Activated CD4-positive, alpha-beta T cell treated with anti-CD3 and anti-CD28 coated beads, Interleukin-2, amount 50 U/mL, for 48 hours (primary cell): ENCODE measurements at places on chromosomes 12 and 14.

GRCh38 chr12:26740991-26741390 lies 92.0 kb downstream of the ITPR2 start:
- no peak for DNase-seq

DNA sequence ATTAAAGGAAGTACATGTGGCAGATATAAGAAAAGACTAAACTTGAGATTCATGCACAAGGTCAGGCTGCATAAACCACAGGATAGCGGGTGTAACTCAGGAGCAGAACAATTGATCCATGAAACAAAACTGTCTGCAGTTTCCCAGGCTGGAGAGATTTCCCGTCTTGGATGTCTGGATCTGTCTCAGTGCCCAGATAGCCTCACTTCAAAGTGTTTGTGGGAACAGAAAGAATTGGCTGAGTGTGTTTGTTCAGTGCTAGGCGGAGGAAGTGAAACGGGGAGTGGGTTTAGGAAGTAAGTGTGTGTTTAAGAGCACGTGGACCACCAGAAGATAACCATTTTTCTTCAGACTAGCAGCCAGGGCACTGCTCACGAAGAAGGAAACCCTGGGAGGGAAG lies 1.4 kb upstream of the RNASE10 start:
- DNase-seq: no peak

GRCh38 chr14:98926146-98926545 lies 345.9 kb downstream of the BCL11B start:
- DNase-seq: peak; percentile 23

DNA sequence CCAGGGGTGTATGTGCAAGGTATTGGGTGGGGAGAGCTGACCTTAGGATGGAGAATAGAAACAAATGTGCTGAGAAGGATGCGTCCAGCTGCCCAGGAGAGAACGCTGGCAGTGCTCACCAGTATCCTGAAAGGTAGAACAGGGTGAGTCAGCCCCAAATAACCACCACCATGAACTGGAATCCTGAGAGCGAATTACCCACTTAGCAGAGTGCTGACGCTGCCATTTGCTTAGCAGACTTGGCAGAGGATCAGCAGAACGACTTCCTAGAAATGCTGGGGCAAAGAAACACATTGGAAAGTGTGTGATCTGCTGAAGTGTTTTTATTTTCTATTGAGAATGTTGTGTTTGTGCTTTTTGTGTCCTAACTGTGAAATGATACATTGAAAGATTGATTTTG lies 213.6 kb downstream of the ADGRD1 start:
- no peak for DNase-seq

- no peak for DNase-seq
Observed at GRCh38 chr12:65536876-65537681, 258.6 kb downstream of the MSRB3 start.

DNA sequence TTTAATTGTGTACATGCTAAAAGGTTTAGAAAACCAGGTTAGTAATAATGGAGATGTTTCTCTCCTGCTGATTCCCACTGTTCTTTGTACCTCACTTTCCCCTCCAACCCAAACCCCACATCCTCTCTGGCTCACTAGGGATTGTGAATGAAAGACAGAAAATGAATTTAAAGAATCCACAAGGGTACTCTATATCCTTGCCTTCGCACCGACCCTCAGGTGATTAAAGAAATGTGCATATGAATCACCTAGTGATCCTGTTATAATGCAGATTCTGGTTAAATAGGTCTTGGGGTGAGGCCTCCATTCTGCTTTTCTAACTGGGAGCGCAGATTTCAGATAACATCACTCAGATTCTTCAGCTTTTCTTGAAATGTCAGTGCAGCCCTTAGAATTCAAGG lies 84.3 kb upstream of the OTX2 start:
- DNase-seq: no peak

GRCh38 chr12:12683136-12683697 lies 12.8 kb downstream of the GPR19 start:
- DNase-seq: no peak

DNA sequence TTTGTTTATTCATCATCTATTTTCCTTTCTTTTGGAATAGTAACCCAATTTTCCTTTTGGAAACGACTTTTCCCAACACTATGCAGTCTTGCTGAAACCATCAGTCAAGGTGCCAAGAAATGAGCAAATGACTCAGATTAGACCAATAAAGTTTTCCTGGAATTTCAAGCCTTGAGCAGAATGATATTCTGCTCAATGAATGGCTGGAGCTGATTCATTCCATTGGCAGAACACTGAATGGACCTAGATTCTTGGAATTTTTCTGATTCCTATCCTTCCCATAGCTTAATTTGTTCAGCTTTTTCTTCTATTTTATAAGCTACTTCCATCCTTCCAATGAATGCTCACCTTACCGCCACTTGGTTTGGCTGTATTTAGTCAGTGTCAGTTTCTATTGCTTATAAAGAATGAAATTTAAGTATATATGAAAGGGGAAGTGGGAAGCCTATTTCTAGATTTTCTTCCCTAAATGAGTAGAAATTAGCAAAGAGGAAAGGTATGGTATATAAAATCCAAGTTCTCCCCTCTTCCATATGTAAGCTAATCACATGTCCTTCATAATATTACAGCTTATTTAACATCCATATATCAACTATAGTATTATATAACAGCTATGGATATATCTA lies 89.0 kb downstream of the C14orf39 start:
- DNase-seq: no peak

DNA sequence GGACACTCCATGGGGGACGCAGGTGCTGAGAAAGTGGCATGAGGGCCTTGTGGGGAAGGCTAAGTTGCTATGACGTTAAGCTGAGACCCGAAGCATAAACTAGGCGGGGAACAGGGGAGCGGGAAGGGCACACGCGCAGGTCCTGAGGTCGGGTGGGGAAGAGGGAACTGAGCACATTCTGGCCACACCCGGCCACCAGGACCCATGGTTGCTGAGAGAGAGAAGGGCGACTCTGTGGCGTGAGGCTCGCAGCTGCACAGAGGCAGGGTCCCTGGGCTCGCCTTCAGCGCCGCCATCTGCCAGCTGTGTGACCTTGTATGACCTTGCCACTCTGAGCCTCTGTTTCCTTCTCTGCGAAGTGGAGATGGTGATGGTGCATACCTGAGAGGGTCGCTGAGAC lies 182.5 kb downstream of the PHETA1 start:
- no peak for DNase-seq

DNA sequence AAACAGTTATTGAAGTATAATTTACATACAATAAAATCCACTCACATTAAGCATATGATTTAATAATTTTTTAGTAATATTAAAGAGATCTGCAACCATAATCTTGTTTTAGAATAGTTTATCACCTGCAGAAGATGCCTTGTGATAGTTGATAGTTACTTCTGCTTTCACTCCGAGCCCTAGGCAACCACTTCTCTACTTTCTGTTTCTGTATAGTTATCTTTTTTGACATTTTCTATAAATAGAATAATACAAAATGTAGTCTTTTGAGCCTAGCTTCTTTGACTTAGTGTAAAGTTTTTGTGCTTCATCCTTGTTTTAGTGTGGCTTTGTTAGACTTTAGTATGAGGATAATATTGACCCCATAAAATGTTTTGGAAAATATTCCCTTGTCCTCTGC lies 111.0 kb downstream of the MNAT1 start:
- DNase-seq: no peak

GRCh38 chr12:28374556-28374955 lies 184.3 kb downstream of the CCDC91 start:
- DNase-seq: no peak

GRCh38 chr12:60501124-60501729 lies 905.4 kb downstream of the SLC16A7 start:
- no peak for DNase-seq

DNA sequence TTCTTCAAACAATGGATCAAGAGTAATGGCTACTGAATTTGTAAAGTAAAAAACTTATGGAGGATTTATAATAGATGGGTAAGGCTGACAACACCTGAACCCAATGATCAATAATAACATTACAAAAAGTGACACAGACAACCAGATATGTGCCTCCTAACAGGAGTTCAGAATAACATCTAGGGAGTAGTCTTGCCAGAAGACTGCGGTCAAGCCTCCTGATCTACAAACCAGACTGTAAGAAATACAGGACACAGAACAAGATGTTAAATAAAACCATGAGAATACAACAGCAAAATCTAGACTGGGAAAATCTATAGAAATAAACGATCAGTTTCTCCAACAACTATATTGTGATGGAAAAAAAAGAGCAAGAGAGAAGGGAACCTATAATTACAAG lies 262.6 kb upstream of the TMTC1 start:
- DNase-seq: no peak

DNA sequence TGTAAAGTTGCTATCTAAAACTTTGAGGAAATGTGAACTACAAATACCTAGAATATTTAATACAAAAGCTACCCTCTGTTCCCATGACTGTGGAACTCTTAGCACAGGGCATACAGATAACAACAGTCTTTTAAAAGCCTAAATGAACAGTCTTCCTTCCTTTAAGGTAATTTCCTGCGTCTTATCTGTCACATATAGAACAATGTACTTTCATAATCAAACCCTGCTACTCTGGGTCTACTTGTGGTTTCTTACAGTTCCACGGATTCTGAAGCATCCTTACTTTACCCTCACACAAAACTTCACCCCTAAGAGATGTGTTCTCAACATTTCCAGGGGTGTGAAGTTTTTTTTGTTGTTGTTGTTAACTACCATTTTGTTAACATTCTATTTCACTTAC lies 5.1 kb downstream of the PKP2 start:
- DNase-seq: no peak

GRCh38 chr12:93894391-93895088 lies 217.4 kb downstream of the CRADD start:
- DNase-seq: no peak

DNA sequence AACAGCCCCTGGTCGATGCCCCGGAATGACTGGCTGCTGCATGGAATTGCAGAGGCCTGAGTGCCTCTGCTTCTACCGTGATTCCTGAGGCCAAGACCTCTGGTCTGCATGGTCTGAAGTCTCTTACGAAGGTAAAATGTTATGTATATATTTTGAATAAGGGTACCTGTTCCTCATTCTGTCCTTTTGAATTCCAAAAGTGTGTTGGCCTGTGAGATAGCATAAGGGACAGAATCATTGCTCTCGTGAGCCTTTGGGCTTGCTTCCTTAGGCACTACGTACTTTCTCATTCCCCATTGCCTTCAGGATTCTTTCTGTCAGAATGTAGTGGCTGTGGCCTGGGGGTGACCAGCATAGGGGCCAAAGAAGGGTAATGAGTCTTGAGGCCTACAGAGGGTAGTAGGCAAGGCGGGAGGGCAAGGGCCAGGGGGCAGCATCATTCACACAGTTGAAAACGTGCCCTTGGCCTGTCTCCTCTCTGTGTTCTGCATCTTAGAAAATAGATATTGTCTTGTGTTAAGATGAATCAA lies 19.5 kb downstream of the TRAF3 start:
- no peak for DNase-seq

DNA sequence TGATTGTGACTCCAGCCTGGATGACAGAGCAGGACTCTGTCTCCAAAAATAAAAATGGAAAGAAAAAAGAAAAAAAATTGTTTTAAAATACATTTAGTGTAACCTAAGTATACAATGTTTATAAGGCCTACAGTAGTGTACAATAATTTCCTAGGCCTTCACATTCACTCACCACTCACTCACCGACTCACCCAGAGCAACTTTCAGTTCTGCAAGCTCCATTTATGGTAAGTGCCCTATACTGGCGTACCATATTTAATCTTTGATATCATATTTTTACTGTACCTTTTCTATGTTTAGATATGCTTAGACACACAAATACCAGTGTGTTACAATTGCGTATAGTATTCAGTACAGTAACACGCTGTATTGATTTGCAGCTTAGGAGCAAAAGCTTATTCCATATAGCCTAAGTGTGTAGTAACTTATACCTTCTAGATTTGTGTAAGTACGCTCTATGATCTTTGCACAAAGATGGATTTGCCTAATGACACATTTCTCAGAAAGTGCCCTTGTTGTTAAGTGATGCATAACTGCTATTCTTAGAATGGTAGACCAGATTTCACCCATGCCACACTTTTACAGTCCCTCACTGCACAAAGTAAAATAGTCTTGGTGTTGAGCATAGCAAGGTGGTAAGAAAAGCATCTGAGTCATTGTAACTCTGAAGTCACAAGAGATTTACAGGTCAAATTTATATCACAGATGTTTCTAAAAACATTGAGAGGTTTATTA lies 151.9 kb downstream of the LRRK2 start:
- no peak for DNase-seq

DNA sequence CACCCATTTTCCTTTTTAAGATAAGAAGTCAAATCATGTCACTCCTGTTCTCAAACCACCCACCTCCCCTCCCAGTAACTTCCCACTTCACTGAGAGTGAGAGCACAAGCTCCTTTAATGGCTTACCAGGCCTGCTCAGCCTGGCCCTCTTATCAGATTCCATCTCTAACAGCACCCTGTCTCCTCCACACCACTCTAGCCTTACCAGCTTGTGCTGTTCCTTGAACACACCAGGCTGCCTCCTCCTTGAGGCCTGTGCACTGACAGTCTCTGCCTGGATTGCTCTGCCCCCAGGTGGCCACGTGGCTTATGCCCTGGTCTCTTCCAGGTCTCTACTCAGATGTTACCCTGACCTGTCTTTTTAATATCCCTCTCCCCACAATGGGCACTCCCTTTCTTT lies 40.1 kb upstream of the EVL start:
- peak; percentile 10 for DNase-seq

DNA sequence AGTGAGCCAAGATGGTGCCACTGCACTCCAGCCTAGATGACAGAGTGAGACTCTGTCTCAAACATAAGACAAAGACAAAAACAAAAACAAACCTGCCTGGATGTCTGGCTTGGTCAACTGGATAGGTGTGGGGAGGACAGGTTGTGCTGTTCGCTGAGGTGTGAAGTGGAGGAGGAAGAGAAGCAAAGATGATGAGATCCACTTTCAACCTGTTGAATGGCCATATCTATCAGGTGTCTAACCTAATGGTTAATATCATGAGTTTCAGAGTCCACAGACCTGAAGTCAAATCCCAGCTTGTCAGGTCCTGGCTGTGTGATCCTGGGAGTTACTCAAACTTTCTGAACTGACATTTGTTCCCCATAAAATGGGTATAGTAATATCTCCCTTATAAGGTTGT lies 9.7 kb upstream of the CCDC177 start:
- DNase-seq: no peak

- no peak for DNase-seq
Observed at GRCh38 chr12:59345406-59345805, 250.4 kb upstream of the SLC16A7 start.

DNA sequence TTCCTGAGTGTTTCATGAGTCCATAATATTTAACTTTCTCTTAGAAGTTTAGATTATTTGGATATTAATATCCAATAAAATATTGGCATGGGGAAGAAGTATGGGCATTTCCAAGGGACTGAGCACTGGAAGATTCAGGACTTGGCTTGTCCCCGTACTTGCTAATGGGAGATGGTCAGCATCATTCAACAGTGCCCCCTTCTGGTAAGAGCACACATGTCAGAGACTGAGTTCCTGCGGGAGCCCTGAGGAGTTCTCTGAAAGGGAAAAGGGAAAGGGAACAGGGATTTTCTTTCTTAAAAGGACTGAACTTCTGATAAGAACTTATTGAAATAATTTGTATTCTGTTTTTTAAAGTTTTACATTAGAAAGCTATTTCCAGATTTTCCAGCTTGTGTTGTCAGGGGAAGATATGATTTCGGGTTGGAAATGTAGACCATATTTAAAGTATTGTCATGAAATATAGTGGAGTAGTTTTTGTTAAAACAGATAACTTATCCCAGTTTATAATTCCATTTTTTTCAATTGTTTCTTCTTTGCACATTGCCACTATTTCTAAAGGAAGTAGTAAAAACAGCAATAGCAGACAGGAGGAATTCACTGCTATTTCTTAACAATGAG lies 59.8 kb upstream of the C12orf71 start:
- peak; percentile 33 for DNase-seq

- no peak for DNase-seq
Observed at GRCh38 chr14:34782031-34782430, 67.6 kb upstream of the CFL2 start.
